ENCODE measurements at places on chromosomes 11 and 22.

DNA sequence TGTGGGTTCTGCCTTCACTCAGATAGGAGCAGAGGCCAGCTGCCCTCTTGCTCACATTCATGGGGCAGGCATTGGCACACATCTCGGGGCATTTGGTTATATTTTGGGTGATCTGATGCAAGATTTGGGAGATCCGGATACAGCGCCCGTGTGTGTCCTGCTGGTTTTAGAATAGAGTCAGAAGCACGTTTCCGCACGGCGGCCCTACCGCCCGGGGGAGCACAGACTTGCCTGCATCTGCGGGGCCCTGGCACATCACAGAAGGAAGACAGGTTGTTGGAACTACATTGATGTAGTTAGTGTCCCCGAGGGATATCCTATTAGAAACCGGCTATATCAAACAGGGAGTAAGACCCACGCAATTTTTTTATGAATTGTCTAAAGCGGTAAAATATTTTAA lies 982.8 kb downstream of the NTM start:
- DNase-seq = no peak

DNA sequence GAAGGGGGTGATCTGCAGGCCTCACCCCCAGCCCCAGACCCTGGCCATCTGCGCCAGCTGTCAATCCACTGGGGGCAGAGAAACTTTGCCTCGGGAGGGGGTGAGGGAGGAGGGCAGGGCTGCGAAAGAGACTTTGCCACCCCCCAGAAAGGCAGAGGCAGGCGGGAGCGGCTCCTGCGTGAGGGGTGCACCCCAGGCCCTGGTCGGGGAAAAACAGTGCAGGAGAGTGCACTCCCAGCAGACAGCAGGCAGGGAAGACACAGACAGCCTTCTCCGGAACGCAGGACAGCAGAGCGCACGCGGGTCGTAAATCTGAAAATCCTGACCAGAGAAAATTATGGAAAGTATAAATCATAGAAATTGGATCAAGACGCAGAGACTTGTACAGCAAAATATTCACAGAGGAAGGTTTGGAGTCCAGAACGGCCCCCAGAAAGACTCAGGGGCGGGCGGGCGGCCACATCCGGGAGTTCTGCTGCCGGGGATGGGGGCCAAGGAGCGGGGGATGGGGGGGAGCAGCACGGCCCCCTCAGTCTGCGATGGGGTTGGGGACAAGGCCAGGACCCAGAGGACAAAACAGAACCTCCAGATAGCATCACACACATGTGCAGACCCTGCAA lies 8.0 kb upstream of the MRPL23 start:
- no peak for DNase-seq

- DNase-seq = no peak
Observed at GRCh38 chr11:134449713-134450112, 37.7 kb upstream of the B3GAT1 start.

- DNase-seq = no peak
Observed at GRCh38 chr11:63985812-63986155, 454 bp upstream of the OTUB1 start.

- DNase-seq = no peak
Observed at GRCh38 chr11:60756307-60757032, at the start of gene MS4A15. MS4A15 (plus strand) TSS chr11:60756867; CDS start chr11:60763734, 6,867 bp downstream.

- DNase-seq = no peak
Observed at GRCh38 chr11:9462172-9462799, 1.5 kb downstream of the ZNF143 start.

DNA sequence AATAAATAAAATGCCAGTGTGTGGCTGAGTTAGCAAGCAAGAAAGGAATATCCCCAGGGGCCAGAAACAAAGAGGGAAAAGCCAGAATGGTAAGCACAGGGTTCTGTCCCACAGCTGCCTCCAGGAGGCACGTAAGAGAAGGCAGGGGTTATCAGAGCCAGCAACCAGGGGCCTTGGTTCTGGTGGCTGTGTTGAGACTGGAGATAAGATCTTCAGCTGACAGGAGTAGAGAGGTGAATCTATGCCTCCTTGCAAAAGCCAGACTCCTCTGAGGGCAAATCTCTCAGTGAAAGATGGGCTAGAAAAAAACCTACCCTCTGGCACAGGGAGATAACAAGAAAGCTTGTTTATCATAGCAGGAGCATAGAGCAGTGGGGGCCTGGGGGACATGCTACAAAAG lies 29.8 kb upstream of the NFAM1 start:
- no peak for DNase-seq

GRCh38 chr22:28630177-28630574 lies 49.5 kb downstream of the TTC28 start:
- no peak for DNase-seq

DNA sequence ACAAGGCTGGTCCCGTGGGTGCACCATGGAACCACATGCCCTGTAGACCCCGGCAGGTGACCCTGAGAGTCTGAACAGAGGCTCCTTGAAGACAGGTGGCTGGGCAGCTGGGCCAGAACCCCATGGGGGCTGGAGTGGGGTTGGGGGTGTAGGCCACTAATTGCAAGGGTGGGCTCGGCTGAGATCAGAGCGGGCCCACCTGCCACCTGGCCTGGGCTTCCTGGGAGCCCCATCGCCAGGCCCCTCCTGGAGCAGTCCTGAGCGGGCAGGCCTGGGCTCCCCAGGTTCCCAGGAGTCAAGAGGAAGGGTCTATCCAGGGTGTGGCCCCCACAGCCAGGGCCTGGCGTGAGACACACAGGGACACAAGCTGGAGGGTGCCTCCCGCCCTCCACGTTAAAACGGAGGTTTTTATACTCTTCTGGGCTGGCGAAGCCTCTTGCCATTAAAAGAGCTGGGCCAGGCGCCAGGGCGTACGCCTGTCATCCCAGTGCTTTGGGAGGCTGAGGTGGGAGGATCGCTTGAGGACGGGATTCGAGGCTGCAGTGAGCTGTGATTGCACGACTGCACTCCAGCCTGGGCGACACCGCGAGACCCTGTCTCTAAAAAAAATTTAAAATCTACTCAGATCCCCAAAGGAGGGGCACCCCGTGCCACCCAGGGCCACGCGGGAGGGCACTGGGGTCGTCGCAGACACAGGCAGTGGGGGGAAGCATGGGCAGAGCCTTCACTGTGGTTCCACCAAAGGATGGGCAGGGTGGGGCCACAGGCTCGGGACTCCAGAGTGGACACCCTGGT lies 4.8 kb upstream of the TRABD start:
- DNase-seq = no peak

DNA sequence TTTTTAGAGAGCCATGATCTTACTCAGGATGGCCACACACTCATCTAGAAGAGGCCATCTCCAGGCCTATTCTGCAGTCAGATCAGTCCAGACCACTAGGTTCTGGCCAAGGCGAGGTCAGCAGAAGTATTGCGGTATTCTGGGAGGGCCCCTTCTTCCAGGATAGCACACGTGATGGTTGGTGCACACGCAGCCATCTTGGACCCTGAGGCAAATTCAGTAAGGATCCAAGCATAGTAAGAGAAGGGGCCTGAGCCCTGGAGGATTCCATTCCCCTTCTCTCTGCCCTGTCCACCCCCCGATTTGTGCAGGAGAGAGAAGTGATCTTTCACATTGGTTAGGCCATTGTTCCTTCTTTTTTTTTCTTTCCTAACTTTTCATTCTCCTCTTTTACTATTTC lies 957.9 kb downstream of the BRD1 start:
- no peak for DNase-seq

DNA sequence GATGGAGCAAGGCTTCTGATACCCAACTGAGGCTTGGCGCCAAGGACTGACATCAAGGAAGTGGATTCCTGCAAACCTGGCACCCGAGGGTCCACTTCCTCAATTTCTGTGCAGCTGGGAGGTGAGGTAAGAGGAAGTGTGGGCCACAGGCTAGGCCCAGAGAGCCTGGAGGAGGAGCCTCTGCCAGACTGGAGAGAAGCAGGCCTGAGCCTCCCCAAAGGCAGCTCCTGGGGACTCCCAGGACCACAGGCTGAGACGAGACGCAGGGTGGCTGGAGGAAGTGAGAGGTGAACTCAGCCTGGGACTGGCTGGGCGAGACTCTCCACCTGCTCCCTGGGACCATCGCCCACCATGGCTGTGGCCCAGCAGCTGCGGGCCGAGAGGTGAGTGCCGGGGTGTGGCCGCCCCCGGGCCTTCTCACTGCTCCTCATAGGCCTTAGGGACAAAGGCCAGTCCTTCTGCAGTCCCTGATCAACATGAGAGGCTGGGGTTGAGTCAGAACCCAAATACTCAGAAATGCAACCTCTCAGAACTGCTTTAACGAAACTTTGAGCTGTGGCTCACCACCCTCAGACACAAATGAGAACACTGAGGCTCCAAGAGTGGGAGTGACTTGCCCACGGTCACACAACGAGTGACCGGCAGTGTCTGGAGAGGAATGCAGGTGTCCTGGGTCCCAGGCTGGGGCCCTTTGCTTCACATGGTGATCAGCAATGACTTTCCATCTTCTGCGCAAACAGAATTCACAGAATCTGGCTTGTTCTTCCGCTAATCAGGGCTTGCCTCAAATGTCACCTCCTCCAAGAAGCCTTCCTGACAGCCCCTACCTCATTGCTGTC lies at the start of gene NCF4:
NCF4 (plus strand) TSS at position 186 of the 839 bp plus-strand sequence; CDS start at position 352, 166 bp downstream.
- no peak for DNase-seq

GRCh38 chr11:105548359-105548758 lies 61.5 kb upstream of the GRIA4 start:
- no peak for DNase-seq

DNA sequence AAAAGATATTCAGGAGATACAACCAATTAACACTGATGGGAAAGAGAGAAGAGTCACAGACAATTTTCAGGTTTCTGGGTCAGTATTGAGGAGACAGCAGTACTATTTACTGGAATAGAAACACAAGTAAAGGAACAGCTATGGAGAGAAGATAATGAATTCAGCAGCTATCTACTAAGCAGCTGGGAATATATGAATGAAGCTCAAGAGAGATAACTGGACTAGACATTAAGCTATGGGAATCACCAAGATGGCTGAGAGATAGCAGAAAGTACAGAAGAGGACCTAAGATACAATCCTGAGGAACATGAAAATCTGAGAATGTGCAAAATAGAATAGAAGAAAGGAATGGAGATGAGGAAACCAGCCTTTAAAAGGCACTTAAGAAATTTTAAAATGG lies 15.9 kb downstream of the ALG9 start:
- DNase-seq = no peak

DNA sequence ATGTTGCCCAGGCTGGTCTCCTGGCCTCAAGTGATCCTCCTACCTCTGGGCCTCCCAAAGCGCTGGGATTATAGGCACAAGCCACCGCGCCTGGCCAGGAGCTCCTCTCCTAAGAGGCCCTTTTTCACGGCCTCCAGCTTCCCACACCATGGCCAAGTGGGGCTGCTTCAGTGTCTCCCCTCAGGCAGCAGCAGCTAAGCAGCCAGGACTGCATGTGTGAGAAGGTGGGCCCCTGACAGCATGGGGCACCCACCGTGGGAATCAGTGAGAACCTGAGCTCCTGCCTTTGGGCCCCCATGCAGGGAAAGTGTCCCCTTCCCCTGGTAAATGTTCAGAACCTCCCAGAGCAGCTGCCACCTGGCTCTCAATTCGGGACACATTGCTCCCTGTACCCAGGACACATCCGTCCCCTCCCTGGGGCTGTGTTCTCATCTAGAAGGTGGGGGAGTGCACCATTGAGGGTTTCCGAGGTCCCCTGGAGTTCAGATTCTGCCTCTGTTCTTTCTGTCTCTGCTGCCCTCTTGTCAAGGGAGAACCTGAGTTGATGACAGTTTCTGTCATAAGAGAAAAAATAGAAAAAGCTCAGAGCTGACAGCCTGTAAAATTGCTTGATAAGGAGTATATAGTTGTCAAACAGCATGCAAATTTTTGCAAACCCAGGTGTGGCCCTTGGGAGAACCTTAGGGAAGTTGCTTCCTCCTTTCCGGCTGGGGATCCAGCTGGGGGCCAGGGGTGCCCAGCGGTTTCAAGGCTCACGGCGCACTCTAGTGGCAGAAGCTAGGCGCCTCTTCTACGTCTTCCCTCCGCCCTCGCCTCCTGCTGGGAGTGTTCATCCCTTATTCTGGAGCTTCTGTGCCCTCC lies 29.7 kb downstream of the FAM83F start:
- peak; percentile 33 for DNase-seq

- no peak for DNase-seq
Observed at GRCh38 chr11:61916737-61917333, 531 bp downstream of the RAB3IL1 start.
